ENCODE measurements at places on chromosomes 4 and X.

- no peak for DNase-seq
Observed at GRCh38 chrX:154658187-154658586, 4.8 kb upstream of the CTAG2 start.

- no peak for DNase-seq
Observed at GRCh38 chrX:37871626-37872302, 24.4 kb upstream of the DYNLT3 start.

GRCh38 chrX:100083211-100083610 lies 326.9 kb downstream of the PCDH19 start:
- no peak for DNase-seq

DNA sequence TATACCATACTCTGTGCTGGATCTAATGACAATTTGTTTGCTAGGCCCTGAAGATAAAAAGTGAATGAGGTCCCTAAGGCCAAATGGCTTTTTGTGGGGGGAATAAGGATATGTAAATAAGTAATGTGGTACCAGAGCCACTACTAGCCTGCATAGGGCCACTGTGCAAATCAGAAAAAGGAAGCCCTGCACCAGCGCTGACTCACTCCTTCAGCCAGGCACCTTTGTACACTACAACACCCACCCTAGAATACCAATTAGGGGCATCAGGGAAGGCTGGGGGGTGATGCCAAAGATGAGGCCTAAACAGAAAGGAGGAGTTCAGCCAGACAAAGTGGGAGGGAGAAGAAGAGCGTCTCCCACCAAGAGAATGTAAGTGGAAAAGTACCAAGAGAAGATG lies 122.2 kb downstream of the CAMK2D start:
- no peak for DNase-seq

DNA sequence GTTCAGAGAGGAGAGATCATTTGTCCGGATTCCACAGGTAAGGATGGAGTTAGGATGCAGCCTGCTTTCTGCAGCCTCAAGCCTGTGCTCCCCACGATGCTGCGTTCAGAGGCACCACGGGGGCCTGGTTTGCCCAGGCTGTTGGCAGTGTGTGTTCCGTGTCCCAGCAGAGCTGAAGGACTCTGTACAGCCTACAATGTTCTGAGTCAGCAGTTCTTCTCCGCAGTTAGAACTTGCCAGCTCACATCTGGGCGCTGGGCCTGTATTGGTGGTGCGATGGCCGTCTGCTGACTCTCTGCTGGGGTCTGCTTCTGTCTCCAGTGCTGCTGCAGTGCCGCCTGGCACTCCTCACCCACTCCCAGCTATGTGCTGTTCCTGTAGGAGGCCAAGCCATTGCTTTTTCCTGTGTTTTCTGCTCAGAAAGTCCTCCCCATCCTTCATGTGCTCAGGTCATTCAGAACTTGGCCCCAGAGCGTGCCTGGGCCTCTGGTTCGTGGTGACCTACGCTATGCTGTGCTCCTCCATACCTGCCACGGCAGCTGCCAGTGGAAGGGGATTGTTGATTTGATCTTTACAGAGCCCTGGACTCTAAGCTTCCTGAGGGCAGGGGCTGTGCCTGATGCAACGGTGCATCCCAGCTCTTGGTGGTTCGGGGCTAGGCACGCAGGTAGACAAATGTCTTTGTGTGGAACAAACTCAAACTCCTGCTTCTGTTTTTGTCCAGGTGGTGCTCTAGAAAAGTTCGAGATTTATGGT lies 42.6 kb upstream of the TADA2B start:
- no peak for DNase-seq

- DNase-seq, result no peak
Observed at GRCh38 chrX:133402042-133402453, 13.2 kb downstream of the GPC4 start.

DNA sequence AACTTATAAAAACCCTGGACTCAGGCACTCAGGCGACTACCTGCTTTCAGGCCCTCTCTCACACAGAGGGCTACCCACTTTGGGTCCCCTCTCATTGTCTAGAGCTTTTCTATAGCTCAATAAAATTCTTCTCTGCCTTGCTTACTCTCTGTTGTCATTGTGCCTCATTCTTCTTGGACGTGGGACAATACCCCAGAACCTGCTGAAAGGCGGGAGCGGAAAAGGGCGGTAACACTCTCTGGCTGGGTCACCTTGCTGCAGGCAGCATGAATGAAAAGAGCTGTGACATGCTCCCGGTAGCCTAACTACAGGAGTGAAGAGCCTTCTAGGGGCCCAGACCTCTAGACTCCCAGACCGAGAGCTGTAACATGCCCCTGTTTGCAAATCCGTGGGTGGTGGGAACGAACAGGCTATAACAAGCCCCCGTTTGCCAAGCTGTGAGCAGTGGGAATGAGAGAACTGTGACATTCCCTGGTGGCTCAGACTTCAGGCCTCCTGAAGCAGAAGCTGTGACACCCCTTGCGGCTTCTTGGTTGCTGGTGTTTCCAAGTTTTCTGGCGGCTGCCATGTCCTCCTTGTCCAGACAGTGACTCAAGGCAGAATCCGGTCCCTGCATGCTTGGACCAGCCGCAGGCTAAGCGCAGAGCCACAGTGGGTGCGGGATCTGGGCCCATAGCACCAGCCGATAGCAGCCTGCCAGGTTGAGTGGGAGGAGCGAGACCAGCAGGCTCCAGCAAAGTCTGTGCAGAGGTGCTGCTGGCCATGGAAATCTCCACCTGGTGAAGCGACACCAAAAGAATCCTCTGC lies 684.6 kb downstream of the ARAP2 start:
- DNase-seq, result no peak

DNA sequence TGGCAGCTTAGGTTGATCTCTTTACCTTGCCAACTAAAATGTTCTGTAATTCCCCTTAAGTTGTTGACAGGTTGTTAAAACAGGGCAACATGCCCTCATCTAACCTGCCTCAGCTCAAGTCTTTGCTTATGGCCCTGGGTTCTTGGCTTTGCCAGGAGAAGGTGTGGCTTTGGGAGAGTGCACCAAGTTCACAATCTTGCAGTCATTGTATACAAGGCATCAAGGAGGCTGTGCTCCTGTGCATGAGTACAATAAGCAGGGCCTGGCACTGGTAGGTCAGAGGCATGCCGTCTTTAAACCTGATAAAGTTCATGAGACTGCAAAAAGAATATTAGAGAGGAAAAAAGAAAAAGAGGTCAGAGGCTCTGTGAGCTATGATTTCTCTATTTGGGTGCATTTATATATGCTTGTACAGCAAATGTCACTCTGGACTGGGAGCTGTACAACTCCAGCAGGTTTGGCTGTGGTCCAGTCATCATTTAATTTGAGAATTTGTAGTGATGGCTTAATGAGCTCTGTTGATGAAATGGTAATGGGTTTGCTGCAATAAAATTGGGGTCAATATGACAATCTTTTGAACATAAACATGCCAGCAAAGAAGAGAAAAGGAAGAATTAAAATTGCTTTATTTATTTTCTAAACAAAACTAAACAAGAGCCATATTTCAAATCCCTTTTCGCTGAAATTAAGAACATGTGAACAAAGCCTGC lies 30.3 kb downstream of the AREG start:
- no peak for DNase-seq
